ENCODE measurements at places on chromosomes 11 and 22. TPM values are rescaled to one million over a fixed set of nuclear protein-coding genes. Genes with fewer than 3 reads are reported as not detected.

Gene WBP2NL
- total RNA-seq = not detected

Gene OR8G1
- not detected for total RNA-seq

Gene EXPH5
- 0.05 TPM for total RNA-seq

Gene CYP2D6
- 0.40 TPM for total RNA-seq

Gene ZNF215
- total RNA-seq = 1.2 TPM

Gene CADM1
- 22.2 TPM for total RNA-seq
